Upper lobe of left lung (tissue), 6 donors: ENCODE measurements at places on chromosomes 3 and 15.
A peak's percentile ranks its signal among the peaks of the same experiment; 100 is the strongest.

GRCh38 chr3:126102530-126102951, 18.6 kb upstream of the SLC41A3 start:
- no peak for DNase-seq

DNA sequence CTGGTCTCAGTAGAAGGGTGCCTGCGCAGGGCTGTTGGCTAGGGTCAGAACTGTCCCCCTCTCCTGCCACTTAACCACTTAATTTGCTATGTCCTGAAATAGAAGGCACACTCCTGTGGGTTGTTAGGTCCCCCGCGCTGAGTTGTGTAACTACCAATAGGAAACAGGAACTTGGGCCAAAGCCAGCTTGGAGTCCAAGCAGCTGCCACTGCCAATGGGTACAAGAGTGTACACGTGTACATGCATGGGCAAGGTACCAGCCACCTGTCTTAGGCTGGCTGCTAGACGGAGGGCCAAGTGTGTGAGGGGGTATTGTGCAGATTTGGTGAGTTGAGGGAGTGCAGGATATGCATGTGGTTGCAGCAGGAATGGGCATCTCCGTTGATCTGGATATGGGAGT, 29.7 kb upstream of the POLG start:
- no peak for DNase-seq

DNA sequence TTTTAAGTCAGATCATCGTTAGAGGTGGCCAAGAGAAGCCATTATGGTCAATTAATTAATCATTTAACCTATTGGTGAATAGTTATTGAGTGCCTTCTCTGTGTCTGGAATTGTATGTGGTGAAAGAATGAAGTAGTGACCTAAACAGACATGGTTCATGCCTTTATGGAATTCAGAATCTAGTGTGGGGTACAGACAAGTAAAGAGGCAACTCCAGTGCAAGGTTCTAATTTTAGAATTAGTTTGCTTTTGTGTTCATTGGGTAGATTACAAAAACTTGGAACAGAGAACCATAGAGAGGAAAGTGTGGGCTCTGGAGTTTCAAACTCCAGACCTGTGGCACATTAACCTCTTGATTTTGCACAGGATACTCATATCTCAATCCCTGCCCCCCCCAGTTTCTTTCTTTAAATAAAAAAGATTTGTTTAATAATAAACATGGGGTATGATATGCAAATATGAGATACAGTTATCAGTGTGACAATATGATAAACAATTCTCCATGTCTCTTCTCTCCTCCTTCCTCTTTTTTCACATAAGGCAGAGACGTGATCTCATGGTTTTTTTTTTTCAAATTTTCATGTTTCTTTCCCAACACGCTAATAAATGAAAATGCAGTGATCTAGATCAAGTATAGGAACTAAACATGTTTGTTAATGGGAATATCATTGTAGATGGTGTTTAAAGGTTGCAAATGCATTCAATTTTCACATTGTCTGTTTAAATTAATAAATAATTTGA, 117.9 kb downstream of the MITF start:
- no peak for DNase-seq

GRCh38 chr15:75069301-75069925, 46.0 kb downstream of the PPCDC start:
- no peak for DNase-seq

- peak; percentile 53 for DNase-seq
Observed at GRCh38 chr3:169146179-169146665, 517.3 kb downstream of the MECOM start.
